Activated CD4-positive, alpha-beta memory T cell treated with anti-CD3 and anti-CD28 coated beads, Interleukin-2, amount 10 ng/mL, durations not matched to agents 7 days and 5 days (primary cell): ENCODE measurements at places on chromosomes 5 and 9. TPM values are rescaled to one million over a fixed set of nuclear protein-coding genes. Genes with fewer than 3 reads are reported as not detected.

The LVRN gene
- 0.13 TPM for total RNA-seq

The ZBTB26 gene
- total RNA-seq = 8.5 TPM

The OGN gene
- total RNA-seq = not detected

The LEAP2 gene
- total RNA-seq = 2.5 TPM

DNA sequence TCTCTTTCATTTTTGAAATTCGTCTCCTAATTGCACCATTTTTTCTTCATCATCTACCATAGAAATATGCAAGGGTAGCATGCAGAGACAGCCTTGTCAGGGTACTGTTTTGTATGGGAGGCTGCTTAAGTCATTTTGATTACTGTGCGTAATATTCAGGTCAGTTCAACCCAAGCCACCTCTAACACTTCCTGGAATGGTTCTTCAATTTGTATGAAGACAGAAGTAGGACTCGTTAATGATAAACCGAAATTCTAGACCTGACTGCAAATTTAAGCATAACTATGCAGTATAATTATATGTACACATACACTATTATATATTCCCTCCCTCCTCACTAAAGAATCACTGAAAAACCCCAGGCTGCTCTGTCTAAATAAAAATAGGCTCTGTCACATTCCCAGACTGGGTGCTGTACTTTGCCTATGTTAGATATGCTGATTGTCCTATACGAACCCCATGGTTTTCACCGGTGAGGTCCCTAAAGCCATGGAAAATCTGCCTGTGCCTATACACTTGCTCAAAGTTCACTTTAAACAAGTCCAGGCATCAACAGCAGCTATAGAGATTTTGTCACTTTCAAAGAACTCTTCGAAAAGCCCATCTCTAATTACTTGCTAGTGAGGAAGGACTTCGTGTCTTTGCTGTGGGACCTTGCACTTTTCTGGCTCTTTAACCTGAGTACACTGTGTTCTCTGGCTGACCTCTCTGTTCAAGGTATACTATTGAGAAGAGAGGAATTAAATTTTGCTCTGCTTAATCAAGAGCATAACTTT lies 352.1 kb upstream of the CD180 start:
- DNase-seq = no peak

DNA sequence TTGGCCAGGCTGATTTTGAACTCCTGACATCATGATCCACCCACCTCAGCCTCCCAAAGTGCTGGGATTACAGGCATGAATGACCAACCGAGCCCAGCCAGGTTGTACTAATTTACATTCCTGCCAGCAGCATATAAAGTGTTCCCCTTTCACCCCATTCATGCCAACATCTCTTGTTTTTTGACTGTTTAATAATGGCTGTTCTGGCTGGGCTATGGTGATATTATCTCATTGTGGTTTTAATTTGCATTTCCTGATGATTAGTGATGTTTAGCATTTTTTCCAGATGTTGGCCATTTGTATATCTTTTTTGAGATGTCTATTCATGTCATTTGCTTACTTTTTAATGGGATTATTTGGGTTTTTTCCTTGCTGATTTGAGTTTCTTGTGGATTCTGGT lies 87.3 kb downstream of the INVS start:
- no peak for DNase-seq

DNA sequence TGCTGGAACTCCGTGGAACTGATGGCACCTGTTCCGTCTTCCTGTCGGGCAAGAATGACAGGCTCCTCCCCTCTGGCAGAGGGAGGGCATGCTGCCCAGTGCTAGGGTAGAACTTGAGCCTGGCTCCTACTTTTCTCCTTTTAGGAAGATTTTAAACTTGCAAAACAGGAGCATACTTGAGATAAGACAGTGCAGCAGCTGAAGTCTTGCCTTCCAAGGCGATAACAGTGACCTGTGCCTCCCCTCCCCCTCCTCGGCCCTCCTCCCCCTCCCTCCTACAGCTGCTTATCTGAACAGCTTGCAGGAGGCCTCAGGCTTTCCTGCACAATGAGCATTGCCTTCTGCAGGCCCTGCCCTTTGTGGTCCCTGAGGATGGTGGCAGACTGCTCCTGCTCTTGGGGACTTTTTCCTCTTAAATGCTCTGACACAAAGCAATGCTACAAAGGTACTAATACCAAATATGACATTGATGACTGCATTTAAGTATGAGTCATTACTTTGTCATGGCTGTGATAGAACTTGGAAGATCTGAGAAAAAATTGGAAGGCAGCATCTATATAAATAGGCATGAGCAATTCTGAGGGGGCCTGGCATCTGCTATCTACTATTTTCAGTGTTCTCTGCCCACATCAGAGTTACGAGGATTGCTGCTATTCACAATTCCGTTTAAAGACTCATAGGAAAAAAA lies 2.0 kb downstream of the GADD45G start:
- DNase-seq = peak; percentile 39

DNA sequence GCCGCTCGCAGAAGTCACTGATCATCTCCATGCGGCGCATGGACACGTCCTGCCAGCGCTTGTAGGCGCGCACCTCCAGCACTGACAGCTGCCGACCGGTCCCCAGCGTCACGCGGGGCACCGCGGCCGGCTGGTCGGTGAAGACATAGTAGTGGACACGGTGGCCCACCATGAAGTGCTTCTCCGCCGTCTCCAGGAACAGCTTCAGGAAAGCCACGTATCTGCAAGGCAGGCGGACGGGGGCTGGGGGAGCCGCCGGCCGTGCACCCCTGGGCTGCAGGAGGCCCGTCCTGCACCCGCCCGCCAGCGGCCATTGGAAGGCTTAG lies 18.9 kb downstream of the ABO start:
- no peak for DNase-seq

- DNase-seq = no peak
Measured at GRCh38 chr9:1100945-1101344, 50.8 kb downstream of the DMRT2 start.

DNA sequence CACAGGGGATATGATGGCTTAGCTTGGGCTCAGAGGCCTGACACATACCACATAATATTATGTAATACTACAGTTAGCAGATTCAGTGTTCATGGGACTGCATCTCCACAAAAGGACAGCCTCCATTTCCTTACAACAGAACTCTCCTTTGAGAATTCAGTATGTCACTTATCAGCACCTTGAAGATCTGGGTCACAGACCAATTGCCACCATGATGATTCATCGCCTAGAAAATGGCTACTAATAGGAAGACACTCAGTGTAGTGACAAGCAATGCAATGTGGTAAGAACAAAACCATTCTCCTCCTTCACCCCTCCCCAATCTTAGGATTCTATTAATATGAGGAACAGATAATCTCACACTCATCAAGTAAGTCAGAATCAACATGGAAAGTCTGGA lies 38.7 kb upstream of the PRLR start:
- DNase-seq = no peak

- DNase-seq = no peak
Measured at GRCh38 chr9:27003426-27004077, 1.9 kb downstream of the LRRC19 start.

DNA sequence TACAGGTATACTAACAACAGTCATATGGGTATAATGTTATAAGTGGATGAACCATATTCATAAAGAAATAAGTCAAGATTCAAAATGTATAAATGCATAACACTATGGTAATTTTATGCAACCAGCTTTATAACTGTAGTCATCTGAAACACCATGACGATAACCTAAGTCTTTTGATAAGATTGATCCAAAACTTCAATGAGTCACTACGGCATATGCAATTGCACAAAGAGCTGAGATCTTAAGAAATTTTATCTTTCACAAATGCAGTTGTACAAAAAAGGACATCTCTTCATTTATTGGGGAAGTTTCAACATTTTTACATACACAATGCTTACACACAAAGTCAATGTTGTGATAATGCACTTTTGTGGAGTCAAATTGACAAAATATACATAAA lies 20.3 kb downstream of the FAM81B start:
- no peak for DNase-seq

DNA sequence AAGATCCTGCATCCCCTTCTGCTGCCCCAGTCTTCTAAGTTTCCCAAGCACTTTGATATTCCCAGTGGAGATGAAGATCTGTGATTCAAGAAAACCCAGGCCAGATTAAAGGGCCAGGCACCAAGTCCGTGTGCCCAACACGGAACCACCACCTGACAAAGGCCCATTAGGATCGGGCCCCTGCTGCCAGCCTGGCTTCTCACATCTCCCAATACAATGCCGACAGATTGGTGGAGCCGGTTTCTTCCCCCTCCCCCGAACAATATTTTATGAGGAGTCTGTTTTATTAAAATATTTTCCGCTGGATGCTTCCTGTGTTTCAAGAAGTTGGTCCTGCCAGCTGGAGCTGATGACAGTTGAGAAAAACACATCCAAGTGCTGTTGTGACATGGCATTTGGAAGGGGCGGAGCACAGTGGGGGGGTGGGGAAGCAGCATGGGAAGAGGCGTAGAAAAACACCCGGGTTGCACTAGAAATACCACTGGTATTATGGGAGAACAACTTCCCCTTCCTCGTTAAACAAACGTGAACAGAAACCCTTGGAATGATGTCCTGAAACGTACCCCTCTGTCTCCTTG lies 45.0 kb downstream of the CRB2 start:
- no peak for DNase-seq

- DNase-seq = no peak
Measured at GRCh38 chr5:54573812-54574489, 56.4 kb downstream of the SNX18 start.

- no peak for DNase-seq
Measured at GRCh38 chr5:97191893-97192292, 8.8 kb upstream of the RIOK2 start.

DNA sequence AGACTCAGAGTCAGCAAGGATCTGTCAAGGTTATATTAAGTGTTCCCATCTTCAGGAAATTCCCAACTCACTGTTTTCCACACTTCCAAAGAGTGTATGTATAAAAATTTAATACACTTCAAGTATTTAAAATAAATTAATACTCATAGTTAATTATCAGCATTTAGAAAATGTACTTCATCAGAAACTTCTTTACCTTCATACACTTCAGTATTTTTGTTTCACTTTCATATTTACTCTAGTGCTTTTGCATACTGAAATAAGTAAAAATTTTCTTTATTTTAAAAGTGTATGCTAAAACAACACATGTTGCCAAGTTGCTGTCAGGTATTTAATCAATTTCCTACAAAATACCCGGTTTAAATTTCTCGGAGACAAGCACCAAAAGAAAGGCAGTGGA lies 16.5 kb downstream of the RICTOR start:
- no peak for DNase-seq

DNA sequence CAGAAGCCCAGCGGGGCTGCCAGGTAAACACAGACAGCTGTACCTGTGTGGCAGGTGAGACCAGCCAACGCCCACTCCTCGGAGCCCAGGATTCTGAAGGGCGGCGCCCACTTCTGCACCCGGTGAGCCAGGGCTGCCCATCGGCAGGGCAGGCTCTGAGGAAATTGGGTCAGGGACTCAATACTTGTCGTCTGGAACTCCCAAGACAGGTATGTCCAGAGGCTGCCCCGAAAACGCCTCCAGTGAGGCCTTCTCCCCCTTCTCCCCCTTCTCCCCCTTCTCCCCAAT lies 19.8 kb downstream of the GLT6D1 start:
- DNase-seq = no peak

GRCh38 chr5:127031863-127032232 lies 1.5 kb upstream of the MARCHF3 start:
- no peak for DNase-seq

GRCh38 chr5:59829386-59829785 lies 64.1 kb downstream of the PDE4D start:
- DNase-seq = no peak
